ENCODE measurements at places on chromosomes 2 and 18.

DNA sequence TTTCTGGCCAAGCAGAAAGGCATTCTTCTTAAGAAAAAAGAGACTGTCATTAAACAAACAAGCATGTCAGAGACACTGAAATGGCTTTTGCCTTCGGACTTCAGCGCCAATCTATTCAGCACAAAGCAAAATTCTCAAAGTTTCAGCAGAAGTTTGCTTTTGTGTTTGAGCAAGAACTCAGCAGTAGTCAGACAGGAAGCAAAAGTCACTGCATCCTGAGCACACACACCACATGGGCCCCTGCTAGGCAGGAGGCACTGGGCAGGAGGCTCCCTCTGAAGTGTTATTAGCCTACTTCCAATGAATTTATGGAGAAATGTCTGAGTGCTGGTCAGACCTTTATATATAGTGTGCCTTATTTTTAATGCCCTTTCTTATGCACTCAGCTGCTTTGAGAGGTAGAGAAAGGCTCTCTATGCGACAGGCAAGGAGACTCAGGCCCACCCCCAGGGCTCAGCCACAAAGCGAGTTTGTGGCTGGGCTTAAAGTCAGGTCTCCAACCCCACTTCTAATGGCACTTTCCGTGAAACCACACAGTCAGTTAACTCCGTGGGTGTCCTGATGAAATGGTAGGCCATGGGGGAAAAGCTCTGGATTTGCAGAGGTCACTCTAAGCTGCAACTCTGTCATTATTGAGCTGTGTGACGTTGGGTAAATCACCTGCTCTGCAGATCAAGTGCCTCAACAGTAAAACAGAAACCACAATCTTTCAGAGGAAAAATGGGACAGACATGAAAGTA is 161.0 kb upstream of the TMEM200C start:
- DNase-seq, result peak; percentile 75

DNA sequence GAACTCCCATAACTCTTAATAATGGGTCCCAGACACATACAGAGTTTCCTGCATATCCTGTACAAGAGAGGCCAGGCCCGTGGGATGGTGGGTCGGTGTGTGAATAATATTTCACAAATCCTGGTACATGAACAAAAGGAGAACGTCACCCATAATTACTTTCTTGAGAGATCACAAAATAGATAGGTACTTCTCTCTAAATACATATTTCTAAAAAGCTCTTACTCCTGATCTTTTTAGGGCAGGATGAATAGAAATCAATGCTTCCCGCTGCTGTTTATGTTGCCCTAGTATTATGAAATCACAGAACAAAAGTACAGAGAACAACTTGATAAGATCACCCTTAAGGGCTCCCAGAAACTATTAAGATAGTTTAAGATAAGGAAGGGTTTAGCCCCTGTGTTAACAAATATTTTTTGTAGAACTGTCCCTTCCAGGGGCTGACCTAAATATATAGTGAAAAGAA is 5.4 kb downstream of the IRS1 start:
- peak; percentile 38 for DNase-seq

DNA sequence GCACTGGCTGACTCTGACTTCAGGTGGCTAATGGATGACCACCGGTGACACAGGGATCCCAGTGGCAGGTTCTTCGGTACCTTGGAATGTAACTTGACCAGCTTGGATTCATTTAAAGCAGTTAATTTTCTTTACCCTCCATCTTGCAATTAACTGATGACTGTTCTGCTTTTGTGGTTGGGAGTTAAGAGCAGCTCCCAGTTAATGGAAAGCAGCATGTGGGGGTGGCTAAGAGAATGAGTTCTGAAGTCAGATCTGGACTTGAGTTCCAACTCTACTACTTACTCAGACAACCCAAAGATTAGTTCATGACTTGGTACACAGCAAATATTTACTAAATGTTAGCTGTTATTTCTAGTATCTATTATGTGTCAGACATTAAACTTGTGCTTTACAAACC is 58.5 kb downstream of the FAM228A start:
- peak; percentile 16 for DNase-seq

DNA sequence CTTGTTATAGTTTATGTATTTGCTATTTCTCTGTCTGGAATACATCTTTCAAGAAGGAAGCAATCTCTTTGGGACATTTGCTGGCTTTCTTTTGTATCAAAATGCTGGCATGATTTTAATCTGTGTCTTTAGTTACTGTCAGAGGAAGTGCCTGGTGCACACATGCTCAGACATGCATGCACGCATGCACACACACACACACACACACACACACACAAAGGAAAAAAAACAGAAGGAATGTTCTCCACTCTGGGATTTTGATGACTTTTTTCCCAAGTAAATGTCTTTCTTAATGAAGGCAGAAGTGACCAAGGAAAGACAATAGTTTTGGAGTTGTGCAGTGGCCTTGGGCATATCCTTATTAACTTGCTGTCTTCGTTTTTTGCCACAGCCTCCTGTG is 6.7 kb downstream of the GNAL start:
- no peak for DNase-seq

DNA sequence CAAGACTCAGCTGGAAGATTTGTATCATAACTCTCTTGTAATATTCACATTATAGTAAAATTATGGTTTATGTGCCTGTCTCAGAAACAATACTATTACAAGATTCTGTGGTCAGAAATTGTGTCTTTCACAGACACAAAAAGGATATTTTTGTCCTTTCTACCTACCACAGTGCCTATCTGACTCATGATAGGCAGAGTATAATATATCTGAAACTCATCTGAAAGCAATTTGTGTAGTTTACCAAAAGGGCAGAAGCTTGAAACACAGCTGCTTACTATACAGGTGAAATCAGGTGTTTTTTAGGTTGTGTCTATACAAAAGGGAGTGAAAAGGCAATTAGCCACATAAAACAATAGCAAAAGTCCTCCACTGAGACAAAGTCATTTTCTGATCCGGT is 10.9 kb downstream of the TMEM200C start:
- DNase-seq, result no peak

DNA sequence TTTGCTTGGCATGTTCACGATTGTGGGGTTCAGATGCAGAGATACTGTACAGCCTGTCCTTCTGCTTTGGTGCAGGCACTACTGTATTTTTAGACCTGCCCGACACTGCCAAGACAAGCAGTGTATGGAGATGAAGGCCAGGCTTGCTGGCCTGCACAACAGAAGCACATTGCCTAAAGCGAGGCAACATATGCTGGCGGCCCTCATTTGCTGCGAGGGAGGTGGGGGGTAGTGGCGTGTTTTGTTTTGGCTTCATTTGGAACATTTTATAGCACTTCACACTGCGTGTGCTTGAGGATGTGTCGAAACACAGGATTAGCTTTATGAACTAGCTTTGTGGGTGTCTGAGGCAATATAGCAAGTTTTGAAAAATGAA is 27.0 kb downstream of the TMEM182 start:
- DNase-seq, result no peak

- DNase-seq, result peak; percentile 14
Measured at GRCh38 chr2:133972786-133973185, 281.1 kb upstream of the MGAT5 start.

DNA sequence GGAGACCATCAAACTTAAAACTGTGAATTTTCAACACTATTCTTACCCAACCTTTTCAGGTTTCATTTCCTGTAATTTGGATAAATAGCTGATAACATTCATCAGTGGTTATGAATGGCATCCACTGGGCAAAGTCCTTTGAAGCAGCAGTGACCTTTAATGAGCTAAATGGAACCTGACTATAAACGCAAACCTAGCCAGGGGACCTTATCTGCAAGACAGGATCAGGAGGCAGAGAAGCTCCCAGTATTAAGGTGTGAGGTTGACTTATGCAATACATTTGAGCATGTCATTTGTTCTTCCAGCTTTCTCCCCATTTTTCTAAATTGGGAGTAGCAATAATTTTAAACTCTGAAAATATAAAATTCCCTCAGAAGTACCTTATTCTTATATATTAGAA is 38.4 kb downstream of the CREG2 start:
- no peak for DNase-seq

DNA sequence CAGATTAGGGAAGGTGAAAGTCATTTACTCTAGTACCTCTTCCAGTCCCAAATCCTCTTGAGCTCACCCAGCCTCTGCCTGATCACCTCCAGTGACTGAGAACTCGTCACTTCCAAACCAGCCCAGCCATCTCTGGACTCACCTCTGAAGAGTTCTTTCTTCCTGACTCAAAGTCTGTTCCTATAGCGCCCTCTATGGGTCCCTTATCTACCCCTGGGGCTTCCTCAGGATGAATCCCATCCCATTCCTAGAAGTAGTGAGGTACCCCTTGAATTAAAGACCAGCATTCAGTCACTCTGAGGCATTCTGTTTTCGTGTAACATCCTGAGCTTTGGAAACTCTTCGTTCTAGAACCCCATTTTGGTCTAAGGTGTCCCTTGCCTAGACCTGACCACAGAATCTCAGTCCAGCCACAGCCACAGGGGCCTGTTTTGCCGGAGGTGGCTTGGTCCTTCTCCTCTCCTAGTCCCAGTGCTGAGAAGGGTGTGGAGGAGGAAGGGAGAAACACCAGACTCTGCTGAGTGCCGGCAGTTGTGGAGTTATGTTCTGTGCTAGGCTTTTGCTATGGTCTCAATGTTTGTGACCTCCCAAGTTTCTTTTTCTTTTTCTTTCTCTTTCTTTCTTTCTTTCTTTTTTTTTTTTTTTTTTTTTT is 32.7 kb downstream of the SIX3 start:
- peak; percentile 72 for DNase-seq

GRCh38 chr2:170842785-170843184 is 26.1 kb downstream of the GAD1 start:
- no peak for DNase-seq

DNA sequence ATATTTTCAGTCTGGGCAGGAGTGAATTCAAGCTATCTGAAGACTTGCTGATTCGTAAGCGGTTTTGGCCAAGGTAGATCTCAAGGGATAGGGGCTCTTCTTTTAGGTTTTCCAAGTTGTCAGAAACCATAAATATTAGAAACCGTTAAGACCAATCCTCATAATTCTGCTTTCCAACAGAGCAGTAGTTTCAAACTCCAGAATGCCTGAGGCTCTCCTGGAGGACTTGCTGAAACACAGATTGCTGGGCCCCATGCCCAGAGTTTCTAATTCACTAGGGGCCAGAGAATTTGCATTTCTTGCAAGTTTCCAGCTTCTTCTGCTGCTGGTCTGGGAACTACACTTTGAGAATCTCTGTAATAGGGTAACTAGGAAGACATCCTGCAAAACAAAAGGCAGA is 1855.7 kb upstream of the CELF4 start:
- DNase-seq, result no peak

DNA sequence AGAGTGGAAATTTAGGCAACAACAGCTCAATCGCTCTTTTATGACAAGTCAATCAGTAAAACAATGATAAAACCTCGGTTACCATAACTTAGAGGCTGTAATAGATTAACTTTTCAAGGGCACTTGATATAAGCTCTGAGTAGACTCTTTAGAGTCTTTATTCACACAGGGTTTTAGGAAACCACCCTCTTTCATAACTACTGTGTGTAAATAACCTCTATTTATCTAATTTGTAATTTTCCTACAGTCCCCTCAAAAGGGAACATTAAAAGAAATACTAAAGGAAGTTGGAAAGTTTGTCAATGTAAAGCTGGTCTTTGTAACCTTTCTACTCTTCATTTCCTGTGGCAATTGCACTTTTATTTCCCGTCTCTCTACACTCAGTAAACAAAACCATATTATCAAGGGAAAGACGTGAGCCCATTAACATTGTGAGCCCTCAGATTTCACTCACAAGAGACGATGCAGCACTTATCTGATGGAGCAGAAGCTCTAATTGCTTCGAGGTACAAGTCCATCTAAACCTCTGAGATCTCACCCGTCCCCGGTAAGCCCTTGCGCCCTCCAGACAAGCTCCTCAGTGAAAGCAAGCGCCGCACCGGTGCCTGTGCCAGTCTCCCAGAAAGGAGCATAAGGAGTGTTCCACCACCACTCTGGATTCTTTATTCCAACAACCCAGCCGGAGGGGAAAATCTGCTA is 1.1 kb upstream of the HOXD1 start:
- no peak for DNase-seq

DNA sequence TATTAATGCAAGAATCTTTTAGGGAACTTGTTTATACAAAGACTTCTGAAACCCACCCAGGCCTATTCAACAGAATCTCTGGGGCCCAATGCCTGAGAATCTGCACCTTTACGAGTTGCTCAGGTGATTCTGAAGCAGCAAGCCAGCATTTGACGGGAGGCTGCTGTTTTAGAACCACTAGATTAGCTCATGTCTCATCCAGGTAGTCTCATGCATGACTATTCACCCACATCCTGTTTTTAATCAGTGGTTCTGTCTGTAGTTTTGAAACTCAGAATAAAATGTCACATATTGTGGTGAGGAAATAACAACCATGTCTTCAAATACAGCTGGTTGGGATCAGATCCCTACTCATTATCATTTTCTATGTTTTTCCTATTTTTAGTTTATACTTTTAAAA is 39.5 kb downstream of the CYTIP start:
- no peak for DNase-seq

DNA sequence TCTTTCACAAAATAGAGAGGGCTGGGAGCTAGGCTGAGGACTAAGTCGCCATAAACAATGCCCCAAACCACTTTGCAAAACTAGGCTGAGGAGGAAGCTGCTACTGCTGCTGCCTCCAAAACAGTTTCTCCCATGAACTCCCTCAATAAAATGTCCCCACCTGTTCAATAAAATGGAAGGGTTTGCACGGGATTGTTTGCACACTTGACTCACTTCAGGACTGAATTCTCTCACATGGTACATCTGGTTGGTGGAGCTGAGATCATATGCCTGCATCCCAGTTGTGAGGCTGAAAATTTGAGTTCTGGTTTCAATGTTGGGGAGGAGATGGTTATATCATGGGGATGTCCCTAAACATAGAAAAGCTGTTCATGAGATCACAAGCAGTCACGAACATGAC is 26.5 kb downstream of the NCKAP5 start:
- DNase-seq, result no peak

- DNase-seq, result no peak
Measured at GRCh38 chr18:8400193-8400752, 209.0 kb upstream of the RAB12 start.

DNA sequence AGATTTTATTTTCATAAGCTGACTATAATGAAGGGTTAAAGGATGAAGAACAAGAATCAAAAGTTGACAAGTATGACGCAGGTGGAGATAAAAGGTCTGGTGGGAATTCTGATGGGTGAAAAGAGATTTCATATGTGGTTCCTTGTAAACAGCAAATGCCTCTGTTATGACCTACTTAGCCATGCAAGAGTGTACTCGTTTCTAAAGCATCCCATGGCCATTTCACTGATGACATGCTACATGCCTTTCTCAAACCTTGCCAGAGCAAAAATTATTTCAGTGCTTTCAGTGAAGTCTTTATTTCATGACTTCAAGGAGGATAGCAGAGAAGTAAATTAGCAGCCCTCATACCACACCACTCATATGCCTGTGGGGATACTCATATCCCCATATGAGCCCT is 71.7 kb downstream of the FEZ2 start:
- DNase-seq, result no peak

- no peak for DNase-seq
Measured at GRCh38 chr2:198045227-198045626, 240.8 kb downstream of the PLCL1 start.

GRCh38 chr2:236642125-236642524 is 72.5 kb downstream of the ACKR3 start:
- no peak for DNase-seq

Measured in fibroblast of lung (primary cell).